ENCODE measurements at places on chromosomes 2 and 18.

GRCh38 chr2:222504719-222505118 is 80.4 kb downstream of the SGPP2 start:
- no peaks in the 10 kb centered on the region for H3K4me1 ChIP-seq
- no peak overlapping the region for H3K4me3 ChIP-seq
- no peaks in the 10 kb centered on the region for H3K36me3 ChIP-seq
- peaks cover 5% of the 10 kb centered on the region for H3K27me3 ChIP-seq

- H3K36me3 ChIP-seq: no peaks in the 10 kb centered on the region
- no peak overlapping the region for H3K27ac ChIP-seq
- H3K4me3 ChIP-seq: no peak overlapping the region
- peaks cover 9% of the 10 kb centered on the region for H3K4me1 ChIP-seq
- DNase-seq: no peak
- peaks cover 43% of the 10 kb centered on the region for H3K27me3 ChIP-seq
Measured at GRCh38 chr2:26558271-26559043, 80.5 kb upstream of the OTOF start.

DNA sequence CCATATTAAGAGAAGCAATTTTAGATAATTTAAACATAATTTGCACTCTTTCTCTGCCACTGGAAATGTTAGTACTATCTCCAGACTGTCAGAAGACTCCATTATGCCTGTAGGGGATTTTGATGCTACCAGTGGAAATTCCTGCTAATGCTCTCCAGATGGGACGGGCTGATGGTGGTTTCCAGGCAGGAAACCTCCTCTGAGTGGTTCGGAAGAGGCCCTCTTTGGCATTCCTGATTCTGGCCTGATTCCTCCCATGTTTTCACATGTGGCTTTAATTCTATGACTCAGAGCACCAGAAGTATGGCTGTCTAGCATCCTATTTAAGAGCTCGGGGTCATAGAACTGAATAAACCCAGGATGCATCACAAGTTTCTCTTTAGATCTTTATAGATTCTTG is 70.9 kb upstream of the ST6GAL2 start:
- no peaks in the 10 kb centered on the region for H3K27me3 ChIP-seq
- no peak overlapping the region for H3K4me3 ChIP-seq
- DNase-seq: no peak
- H3K4me1 ChIP-seq: no peaks in the 10 kb centered on the region
- H3K27ac ChIP-seq: no peak overlapping the region

DNA sequence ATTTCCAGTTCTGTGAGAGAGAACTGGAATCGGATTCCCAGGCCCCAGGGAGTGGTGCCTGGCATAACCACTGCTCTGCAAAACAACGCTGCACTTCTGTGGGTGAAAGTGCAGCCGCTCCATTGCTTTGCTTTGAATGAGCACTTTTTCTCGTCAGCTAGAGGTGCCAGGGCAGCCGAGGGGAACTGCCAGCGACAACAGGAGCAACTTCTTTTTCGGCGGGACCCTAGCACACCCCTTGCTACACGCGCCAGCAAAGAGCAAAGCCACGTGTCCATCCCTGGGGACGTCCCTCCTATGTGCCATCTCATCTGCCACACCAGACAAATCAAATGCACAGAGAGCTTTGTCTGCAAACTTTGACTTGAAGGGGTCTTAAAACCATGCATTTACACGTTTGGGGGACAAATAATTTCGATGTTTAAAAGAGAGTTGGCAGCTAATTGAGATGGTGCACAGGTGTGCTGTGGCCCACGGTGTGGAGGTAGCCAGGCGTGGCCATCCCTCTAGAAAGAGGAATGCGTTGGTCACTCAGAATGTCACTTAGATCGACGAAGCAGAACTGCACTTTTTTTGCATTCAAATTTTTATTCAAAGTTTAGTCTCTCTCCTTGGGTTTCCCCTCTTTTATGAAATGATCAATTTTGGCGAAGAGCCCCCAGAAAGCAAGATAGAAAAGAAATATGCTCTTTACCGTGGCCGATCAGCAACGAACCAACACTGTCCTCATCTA is 151.8 kb downstream of the MBP start:
- DNase-seq: no peak
- H3K4me3 ChIP-seq: no peak overlapping the region
- no peak overlapping the region for H3K27ac ChIP-seq

- no peaks in the 10 kb centered on the region for H3K4me1 ChIP-seq
- DNase-seq: no peak
- H3K27me3 ChIP-seq: peaks cover 6% of the 10 kb centered on the region
- H3K36me3 ChIP-seq: no peaks in the 10 kb centered on the region
- no peak overlapping the region for H3K4me3 ChIP-seq
Measured at GRCh38 chr2:192025637-192026036, 169.1 kb downstream of the TMEFF2 start.

DNA sequence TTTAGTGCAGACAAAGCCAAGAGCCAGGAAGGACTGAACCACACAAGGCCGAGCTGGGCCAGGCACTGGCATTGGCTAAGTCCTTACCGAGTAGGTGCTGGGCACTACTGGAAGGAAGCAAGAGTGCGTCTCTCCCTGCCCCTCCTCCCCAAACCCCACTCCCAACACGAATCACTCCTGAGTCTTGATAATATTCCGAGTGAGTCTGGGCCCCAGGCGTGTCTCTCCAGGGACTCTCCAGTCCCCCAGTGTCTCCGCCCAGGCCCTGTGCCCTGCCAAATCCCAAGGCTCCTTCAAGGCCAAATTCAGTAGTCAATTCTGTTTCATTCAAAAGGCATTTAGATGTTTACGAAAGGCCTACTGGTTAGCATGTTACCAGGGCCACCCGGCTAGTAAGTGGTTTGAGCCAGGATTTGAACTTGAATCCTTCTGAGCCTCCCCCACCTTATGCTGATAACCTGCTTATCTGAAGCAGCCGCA is 82.8 kb downstream of the GLI2 start:
- no peak overlapping the region for H3K27ac ChIP-seq
- no peaks in the 10 kb centered on the region for H3K36me3 ChIP-seq
- DNase-seq: no peak
- H3K4me3 ChIP-seq: no peak overlapping the region

DNA sequence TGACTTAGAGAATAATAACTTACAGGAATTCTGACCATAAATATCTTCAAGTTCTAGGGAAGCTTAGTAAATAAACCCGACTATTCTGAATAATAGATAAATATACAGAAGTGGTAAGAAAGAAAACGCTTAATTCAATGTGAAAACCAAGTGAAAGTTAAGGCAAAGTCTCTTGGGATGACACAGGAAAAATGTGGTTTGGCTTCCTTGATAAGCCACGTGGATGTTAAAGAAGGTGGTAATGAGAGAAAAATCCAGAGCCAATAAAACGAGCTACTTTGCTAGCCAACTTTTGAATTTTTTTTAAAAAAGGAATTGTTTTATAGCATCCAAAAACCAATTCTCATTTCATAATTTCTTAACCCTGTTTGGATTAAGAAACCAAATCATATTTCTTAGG is 166.2 kb upstream of the VRK2 start:
- H3K36me3 ChIP-seq: no peaks in the 10 kb centered on the region
- no peak overlapping the region for H3K27ac ChIP-seq
- H3K27me3 ChIP-seq: no peaks in the 10 kb centered on the region
- no peak for DNase-seq

DNA sequence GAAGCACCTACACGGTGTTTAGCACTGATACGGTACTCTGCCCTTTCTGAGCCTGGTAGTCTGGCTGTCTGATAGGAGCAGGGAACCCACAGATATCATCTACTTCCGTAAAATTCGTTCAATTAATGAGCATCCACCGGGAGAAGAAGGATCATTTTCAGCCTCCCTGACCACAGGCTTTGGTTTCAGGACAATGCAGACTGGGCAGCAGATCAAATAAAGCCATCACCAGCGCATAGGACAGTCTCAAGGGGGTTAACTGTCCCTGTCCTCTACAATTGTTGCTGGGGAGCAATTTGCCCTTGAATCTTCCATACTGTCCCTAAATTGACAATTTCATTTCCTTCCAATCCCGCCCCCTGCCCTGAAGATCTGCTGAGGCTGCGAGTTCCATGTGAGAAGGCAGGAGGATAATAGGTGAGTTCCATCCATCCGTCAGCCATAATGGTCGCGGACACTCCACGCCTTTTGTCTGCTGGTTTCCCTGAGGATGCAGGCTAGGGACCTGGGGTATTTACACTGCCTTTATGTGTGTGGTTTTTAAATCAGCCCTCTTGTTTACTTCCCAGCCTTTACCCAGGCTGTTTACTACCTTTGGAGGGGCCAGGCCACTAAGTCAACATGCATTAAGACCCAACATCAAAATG is 110.0 kb downstream of the MYCN start:
- DNase-seq: no peak
- H3K4me1 ChIP-seq: peaks cover under 1% of the 10 kb centered on the region
- no peaks in the 10 kb centered on the region for H3K36me3 ChIP-seq
- H3K4me3 ChIP-seq: no peak overlapping the region
- peaks cover 4% of the 10 kb centered on the region for H3K27me3 ChIP-seq
- H3K27ac ChIP-seq: no peak overlapping the region

- peaks cover 59% of the 10 kb centered on the region for H3K4me1 ChIP-seq
- peak overlapping the region; percentile 70 for H3K4me3 ChIP-seq
- peaks cover 4% of the 10 kb centered on the region for H3K36me3 ChIP-seq
- DNase-seq: no peak
- no peaks in the 10 kb centered on the region for H3K27me3 ChIP-seq
- H3K27ac ChIP-seq: no peak overlapping the region
Measured at GRCh38 chr2:168191955-168192785, 55.2 kb downstream of the STK39 start.

- no peak for DNase-seq
- no peak overlapping the region for H3K27ac ChIP-seq
- no peak overlapping the region for H3K4me3 ChIP-seq
- peaks cover 29% of the 10 kb centered on the region for H3K4me1 ChIP-seq
- H3K27me3 ChIP-seq: no peaks in the 10 kb centered on the region
- peaks cover 13% of the 10 kb centered on the region for H3K36me3 ChIP-seq
Measured at GRCh38 chr2:63862806-63863205, 21.1 kb downstream of the UGP2 start.

GRCh38 chr2:157871415-157871814 is 4.7 kb downstream of the ACVR1 start:
- peak overlapping the region; percentile 11 for H3K27ac ChIP-seq
- H3K27me3 ChIP-seq: no peaks in the 10 kb centered on the region
- H3K36me3 ChIP-seq: no peaks in the 10 kb centered on the region
- H3K4me1 ChIP-seq: peaks cover 65% of the 10 kb centered on the region
- no peak for DNase-seq

DNA sequence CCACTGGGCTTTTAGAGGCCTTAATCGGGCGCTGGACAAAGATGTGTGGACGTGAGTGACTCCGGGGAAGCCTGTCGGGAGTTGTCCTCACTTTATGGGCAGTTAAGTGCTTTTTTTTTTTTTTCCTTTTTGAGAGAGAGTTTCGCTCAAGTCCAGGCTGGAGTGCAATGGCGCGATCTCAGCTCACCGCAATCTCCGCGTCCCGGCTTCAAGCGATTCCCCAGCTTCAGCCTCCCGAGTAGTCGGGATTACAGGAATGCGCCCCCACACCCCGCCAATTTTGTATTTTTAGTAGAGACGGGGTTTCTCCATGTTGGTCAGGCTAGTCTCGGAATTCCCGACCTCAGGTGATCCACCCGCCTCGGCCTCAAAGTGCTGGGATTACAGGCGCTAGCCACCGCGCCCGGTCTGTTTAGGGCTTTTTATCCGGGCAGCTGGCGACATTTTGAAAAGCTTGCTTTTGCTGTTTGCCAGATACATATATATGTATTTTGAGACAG is 1.5 kb downstream of the MSH6 start:
- H3K4me1 ChIP-seq: peaks cover 36% of the 10 kb centered on the region
- peaks cover 4% of the 10 kb centered on the region for H3K36me3 ChIP-seq
- peak overlapping the region; percentile 93 for H3K4me3 ChIP-seq
- no peaks in the 10 kb centered on the region for H3K27me3 ChIP-seq

DNA sequence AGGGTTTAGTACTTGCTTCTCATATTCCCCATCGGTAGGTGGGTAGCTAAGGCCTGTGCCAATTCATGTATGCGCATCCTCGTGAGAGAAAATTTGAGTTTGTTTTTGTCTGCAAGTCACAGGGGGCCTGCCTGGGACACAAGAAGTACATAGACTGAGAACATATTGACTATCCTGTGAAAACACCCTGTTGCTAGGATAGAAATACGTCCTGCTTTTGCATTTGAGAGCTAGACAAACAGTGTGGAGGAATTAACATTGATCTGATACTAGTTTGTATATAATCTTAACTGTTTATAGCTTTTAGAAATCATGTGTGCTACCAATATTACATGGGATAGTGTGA is 10.9 kb downstream of the WDR7 start:
- DNase-seq: no peak
- H3K27me3 ChIP-seq: no peaks in the 10 kb centered on the region
- no peak overlapping the region for H3K27ac ChIP-seq

DNA sequence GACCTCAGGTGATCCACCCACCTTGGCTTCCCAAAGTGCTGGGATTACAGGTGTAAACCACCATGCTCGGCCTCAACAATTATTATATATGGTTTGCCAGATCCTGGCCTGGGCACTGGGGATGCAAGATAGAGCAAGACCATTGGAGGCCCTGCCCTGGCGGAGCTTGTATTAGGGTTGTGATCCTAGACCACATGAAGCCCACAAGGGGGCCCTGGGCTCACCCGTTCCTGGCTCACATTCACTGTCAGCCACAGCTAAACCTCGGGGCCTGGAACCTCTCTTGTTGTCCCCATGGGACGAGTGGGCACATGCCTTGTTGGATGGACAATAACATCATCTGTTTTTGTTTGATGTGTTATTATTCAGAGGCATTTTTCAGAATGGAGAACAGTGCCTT is 14.9 kb downstream of the HPCAL1 start:
- peaks cover 19% of the 10 kb centered on the region for H3K4me1 ChIP-seq
- peaks cover 10% of the 10 kb centered on the region for H3K36me3 ChIP-seq
- H3K27me3 ChIP-seq: no peaks in the 10 kb centered on the region
- H3K4me3 ChIP-seq: no peak overlapping the region

GRCh38 chr2:55860832-55861231 is 62.8 kb downstream of the EFEMP1 start:
- H3K27ac ChIP-seq: no peak overlapping the region
- no peak overlapping the region for H3K4me3 ChIP-seq
- peaks cover 5% of the 10 kb centered on the region for H3K27me3 ChIP-seq
- H3K36me3 ChIP-seq: no peaks in the 10 kb centered on the region
- DNase-seq: no peak

DNA sequence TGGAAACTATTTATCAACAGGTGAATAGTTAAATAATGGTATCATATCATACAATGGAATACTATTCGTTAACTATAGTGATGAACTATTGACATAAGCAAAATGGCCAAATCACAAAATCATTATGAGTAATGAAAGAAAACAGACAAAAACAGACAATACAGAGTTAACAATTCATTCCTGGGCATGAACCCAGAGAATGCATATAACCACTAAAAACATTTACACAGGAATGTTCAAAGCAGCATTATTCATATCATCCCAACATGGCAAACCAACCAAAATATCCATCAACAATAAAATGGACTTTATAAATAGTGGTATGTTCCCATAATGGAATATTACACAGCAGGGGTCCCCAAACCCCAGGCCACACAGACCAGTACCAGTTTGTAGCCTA is 131.2 kb upstream of the CYP1B1 start:
- DNase-seq: no peak
- H3K4me1 ChIP-seq: no peaks in the 10 kb centered on the region
- no peak overlapping the region for H3K27ac ChIP-seq
- H3K27me3 ChIP-seq: peaks cover 22% of the 10 kb centered on the region
- H3K4me3 ChIP-seq: no peak overlapping the region

Measured in naive thymus-derived CD8-positive, alpha-beta T cell (primary cell).